ENCODE measurements at places on chromosomes 1 and 21.

- DNase-seq: no peak
These were observed 67.1 kb upstream of the NBL1 start for GRCh38 chr1:19577036-19577435.

- no peak for DNase-seq
These were observed 599.5 kb downstream of the MATN1 start for GRCh38 chr1:30123896-30124295.

GRCh38 chr1:86296305-86297205 lies 99.6 kb downstream of the ODF2L start:
- no peak for DNase-seq

- no peak for DNase-seq
These were observed 31.9 kb downstream of the GDAP2 start for GRCh38 chr1:117897551-117897950.

DNA sequence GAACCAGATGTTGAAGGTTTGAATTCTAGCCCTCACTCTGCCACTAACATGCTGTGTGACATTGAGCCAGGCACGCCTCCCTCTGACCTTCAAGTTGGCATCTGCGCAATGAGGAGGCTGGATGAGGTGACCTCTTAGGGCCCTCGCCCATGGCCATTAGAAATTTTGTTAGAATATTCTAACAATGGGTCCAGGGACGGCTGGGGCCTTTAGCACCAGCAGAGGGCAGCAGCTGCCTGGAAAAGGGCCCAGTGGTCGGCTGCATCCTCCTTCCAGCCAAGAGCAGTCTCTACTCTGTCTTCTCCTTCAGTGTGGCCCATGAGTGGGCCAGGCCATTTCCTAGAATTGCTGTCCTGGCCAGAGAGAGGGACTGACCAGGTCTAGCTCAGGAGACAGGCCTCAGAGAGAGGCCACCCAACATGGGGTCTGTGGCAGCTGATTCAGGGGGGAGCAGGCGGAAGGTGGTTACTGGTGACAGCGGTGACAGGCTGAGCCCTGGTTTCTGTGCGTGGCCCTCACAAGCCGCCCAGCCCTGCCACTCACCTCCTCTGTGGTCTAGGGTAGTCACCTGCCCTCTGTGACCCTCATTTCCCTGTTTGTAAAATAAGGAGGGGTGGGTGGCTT lies 101.3 kb upstream of the ACTL8 start:
- DNase-seq: peak; percentile 60

DNA sequence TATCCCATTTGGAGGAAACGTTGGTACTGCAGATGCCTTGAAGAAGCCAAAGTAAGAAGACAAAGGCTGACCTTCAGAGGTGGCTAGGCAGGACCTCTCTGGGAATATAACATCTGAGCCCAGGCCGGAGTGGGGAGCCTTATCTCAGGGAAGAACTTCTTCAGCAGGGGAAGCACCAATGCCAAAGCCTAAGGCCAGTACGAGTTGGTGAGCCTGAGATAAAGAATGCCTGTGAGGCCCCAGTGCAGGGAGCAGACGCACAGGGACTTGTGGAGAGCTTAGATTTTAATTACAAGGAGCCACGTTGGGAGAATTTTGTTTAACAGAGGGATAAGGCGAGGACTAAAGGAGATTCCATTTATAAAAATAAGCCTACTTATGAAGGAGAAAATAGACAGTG lies 468.8 kb upstream of the RUNX1 start:
- DNase-seq: no peak

GRCh38 chr1:236002572-236002971 lies 62.3 kb downstream of the NID1 start:
- no peak for DNase-seq

DNA sequence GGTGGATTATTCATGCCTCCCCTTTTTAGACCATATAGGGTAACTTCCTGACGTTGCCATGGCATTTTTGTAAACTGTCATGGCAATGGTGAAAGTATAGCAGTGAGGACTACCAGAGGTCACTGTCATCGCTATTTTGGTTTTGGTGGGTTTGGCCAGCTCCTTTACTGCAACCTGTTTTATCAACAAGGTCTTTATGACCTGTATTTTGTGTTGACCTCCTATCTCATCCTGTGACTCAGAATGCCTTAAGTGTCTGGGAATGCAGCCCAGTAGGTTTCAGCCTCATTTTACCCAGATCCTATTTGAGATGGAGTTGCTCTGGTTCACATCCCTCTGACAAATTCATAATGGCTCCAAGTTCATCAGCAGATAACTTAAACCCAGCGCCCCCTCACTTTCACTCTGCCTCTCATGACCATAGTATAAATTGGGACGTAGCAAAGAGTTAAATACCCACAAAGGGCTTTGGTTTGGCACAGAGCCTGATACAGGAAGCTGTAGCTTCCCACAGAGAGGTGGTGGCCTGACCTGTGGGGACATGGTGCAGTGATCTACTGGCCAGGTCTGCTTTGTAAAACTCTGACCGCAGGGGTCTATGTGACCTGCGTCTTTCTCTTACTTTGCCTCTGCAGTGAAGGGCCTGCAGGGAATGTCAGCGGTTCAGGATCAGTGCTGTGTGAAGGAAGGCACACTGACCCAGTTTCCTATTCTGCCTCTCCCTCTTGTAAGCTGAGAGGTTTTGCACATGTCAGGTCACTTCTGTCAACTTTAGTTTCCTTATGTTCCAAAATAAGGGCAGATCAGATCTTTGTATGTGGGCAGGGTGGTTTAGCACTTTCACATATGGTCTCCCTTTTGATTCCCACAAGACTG lies 78.1 kb upstream of the ZNF644 start:
- DNase-seq: no peak

- no peak for DNase-seq
These were observed 6.6 kb downstream of the GLIS1 start for GRCh38 chr1:53732409-53732808.

DNA sequence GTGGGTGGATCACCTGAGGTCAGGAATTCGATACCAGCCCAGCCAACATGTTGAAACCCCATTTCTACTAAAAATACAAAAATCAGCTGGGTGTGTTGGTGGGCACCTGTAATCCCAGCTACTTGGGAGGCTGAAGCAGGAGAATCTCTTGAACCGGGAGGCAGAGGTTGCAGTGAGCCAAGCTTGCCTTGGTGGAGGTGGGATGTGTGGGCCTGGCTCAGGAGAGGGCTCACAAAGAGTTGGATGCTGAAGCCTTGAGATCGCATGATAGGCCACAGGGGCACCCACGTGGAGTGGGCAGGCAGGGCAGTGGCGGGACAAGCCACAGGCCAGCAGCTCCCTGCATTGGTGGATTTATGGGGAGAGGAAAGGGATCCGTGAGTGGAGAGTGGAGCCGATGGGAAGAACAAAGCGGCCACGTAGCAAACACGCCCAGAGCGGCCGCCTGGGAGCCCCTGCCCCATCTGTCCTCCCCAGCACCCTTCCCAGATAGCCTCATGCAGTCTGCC lies 4.4 kb downstream of the THAP3 start:
- DNase-seq: no peak

- no peak for DNase-seq
These were observed 7.2 kb upstream of the PTGER3 start for GRCh38 chr1:71054791-71055190.

DNA sequence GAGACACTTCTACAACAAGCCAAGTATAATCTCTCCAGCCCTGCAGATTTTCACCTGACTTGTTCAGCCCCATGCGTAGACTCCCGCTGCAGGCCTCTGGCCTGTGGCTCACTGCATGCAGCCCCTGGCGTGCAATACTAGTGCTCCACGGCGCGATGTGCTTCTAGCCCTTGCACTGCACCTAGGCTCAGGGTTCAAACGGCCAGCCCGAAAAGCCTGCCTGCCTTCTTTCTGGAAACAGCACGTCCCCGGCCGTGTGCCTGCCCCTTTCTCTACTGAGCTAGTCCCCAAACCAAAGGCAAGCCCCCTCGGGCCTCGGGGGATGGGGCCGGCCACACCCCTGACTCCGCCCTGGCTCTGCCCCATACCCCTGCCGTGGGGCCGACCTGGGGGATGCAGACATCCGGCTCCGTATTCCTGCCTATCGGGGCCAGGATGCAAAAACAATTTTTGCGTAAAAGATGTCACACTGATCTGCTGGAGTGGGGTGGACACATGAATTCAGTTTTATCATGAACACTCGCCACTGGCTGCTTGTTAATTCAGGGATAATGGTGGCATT lies 26.3 kb upstream of the TRAPPC10 start:
- DNase-seq: no peak
